ENCODE measurements at places on chromosomes 5 and 9.

DNA sequence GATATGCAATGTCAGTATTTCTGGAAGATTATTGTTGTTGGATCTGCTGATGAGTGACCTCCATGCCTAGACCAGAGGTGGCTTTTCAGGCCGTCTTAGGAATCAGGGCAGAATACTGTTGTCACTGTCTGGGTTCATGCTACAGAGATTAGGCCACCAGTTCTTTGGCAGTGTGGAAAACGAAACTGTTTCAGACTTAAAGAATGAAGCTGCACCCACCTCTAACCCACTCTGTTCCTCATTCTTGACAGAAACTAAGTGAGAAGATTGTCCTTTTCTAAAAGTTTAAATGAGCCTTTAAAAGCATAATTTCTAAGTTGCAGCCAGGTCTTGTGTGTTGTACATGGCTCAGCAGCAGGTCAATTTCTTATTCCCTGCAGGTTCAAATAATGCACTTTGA lies 444.3 kb downstream of the ENC1 start:
- DNase-seq: no peak

- DNase-seq: no peak
These were observed 142.0 kb upstream of the RGMB start for GRCh38 chr5:98631311-98632054.

GRCh38 chr5:130652176-130652575 lies 512.9 kb downstream of the HINT1 start:
- DNase-seq: no peak

DNA sequence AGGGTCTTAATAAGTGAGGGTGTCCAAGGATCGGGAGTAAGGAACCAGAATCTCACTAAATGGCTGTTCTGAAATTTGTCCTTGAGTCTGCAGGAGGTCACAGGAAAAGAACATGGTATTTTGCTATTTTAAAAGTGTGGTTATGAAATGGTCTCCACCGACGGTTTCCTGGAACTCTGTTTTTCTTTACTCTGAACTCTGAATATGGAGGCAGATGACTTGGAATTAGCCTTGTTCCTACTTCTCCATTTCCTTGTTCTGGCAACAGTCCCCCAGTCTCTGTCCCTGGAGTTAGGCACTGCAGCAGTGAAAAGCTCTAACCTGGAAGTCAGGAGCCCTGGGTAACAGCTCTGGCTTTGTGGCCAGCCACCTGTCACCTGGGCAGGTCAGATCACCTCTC lies 46.6 kb upstream of the C5orf58 start:
- DNase-seq: no peak

DNA sequence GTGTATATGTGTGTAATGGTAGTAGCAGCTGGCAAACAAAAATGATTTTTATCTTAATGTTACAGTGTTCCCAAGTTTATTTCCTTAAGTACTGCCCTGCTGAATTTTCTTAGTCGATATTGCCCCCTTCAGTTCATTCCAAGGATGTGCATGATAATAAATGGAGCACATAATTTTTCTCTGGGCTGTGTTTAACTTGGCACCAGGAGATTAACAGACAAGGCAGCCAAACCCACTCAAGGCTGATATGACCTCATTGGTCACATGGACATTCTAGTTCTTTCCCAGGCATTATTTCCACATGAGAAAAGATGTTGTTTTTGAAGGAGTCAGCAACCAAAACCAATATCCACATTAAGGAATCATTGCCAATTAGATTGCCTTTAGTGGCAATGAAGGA lies 61.8 kb downstream of the COX7C start:
- DNase-seq: peak; percentile 0

GRCh38 chr9:17651725-17652124 lies 72.9 kb downstream of the SH3GL2 start:
- DNase-seq: no peak

GRCh38 chr9:2093920-2094597 lies 78.9 kb downstream of the SMARCA2 start:
- DNase-seq: no peak

GRCh38 chr9:97307500-97308163 lies at the start of gene CCDC180:
Gene CCDC180 (plus strand): TSS chr9:97307659. CDS start chr9:97308064, 405 bp downstream.
- no peak for DNase-seq

DNA sequence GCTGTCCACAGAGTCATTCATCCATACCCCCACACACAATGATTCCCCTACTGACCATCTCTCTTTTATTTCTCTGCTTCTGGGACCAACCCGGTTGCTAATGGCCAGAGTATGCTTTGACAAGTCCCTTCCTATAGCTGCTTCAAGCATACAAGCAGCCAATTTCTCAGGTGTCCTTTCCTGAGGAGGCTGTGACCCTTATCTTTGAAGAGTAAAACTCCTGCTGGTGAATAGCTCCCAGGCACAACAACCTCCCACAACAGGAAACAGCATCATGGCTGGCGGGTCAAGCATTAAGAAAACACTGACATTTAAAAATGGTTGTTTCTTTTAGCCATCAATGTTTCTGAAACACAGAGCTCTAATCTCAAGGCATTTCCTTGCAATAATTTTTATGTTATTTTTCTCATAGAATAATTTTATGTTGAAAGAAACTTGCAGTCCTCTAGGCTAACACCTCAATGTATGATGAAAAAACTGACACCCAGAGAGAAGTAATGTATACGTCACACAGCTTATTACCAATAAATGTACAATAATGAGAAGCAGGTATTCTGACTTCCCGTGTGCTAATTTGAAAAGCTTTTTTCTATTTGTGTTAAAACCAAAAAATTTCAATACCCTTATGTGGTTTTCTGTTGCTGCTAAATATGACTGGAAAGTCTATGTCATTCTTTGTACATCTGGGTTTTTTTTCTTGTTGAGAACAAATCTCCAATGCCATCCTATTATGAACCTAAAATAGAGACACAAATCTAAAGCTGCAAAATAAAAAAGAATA lies 7.5 kb upstream of the PAM start:
- DNase-seq: no peak

Data from NCI-H1436 (cell line).